A549 treated with dexamethasone at 1 μM for 4 hours (cell line): ENCODE measurements at places on chromosomes 11 and 22. TPM values are rescaled to one million over a fixed set of nuclear protein-coding genes. Genes with fewer than 3 reads are reported as not detected.

CHORDC1 gene
- total RNA-seq = 66.0 to 87.6 TPM (median 80.4 TPM) in 5 replicates

C11orf16 gene
- not detected in 5 replicates for total RNA-seq

C11orf87 gene
- total RNA-seq = 0.02 TPM in 2 of 5 replicates, not detected in the others

DEFB131B gene
- not detected in 5 replicates for total RNA-seq

B3GAT3 gene
- 41.2 to 52.1 TPM (median 49.3 TPM) in 5 replicates for total RNA-seq

APOBEC3H gene
- total RNA-seq = 0.18 to 0.45 TPM (median 0.30 TPM) in 5 replicates

APBB1 gene
- 16.5 to 19.3 TPM (median 17.6 TPM) in 5 replicates for total RNA-seq

APLNR gene
- total RNA-seq = 0.04 TPM in 1 of 5 replicates, not detected in the others

EIF4ENIF1 gene
- total RNA-seq = 13.8 to 16.8 TPM (median 15.5 TPM) in 5 replicates

SLC2A11 gene
- total RNA-seq = 7.9 to 11.3 TPM (median 10.2 TPM) in 5 replicates

OR8G5 gene
- total RNA-seq = not detected in 5 replicates

GGTLC2 gene
- total RNA-seq = not detected in 5 replicates

CASP4 gene
- 4.0 to 6.5 TPM (median 4.4 TPM) in 5 replicates for total RNA-seq

GALNT18 gene
- 29.1 to 34.2 TPM (median 31.1 TPM) in 5 replicates for total RNA-seq

LRRC75B gene
- 5.2 to 8.2 TPM (median 7.0 TPM) in 5 replicates for total RNA-seq

PHF5A gene
- total RNA-seq = 56.9 to 71.4 TPM (median 60.5 TPM) in 5 replicates

OTOG gene
- not detected in 5 replicates for total RNA-seq

TMPRSS6 gene
- 0.02 to 0.04 TPM in 2 of 5 replicates, not detected in the others for total RNA-seq

OR52N4 gene
- not detected in 5 replicates for total RNA-seq

CRACR2B gene
- 5.0 to 6.6 TPM (median 6.1 TPM) in 5 replicates for total RNA-seq

PRR33 gene
- total RNA-seq = not detected in 5 replicates

CARD10 gene
- total RNA-seq = 18.5 to 31.8 TPM (median 31.7 TPM) in 5 replicates

NLRP10 gene
- not detected in 5 replicates for total RNA-seq

C11orf65 gene
- total RNA-seq = 0.13 to 0.31 TPM (median 0.26 TPM) in 5 replicates

ADAMTS15 gene
- total RNA-seq = 4.7 to 8.3 TPM (median 6.8 TPM) in 5 replicates

CCDC73 gene
- 0.03 to 0.04 TPM in 2 of 5 replicates, not detected in the others for total RNA-seq

SLC22A6 gene
- not detected in 5 replicates for total RNA-seq

BARX2 gene
- not detected in 5 replicates for total RNA-seq

GSC2 gene
- 0.09 to 0.12 TPM in 2 of 5 replicates, not detected in the others for total RNA-seq

PHLDA2 gene
- total RNA-seq = 85.5 to 120 TPM (median 111 TPM) in 5 replicates

POU2AF3 gene
- 0.85 to 1.7 TPM (median 1.4 TPM) in 5 replicates for total RNA-seq

TSPAN18 gene
- total RNA-seq = 3.1 to 5.1 TPM (median 4.8 TPM) in 5 replicates

CD6 gene
- total RNA-seq = 0.05 to 0.41 TPM (median 0.11 TPM) in 5 replicates

SLC43A1 gene
- total RNA-seq = 1.8 to 3.0 TPM (median 2.6 TPM) in 5 replicates

TIGD3 gene
- total RNA-seq = 0.80 to 1.2 TPM (median 1.0 TPM) in 5 replicates

C22orf31 gene
- not detected in 5 replicates for total RNA-seq

CDC42BPG gene
- total RNA-seq = 1.0 to 1.6 TPM (median 1.5 TPM) in 5 replicates

SIDT2 gene
- 3.0 to 5.8 TPM (median 5.3 TPM) in 5 replicates for total RNA-seq

LRRC10B gene
- 0.07 to 0.28 TPM (median 0.18 TPM) in 5 replicates for total RNA-seq

CRYBA4 gene
- total RNA-seq = not detected in 5 replicates

KRTAP5-1 gene
- not detected in 5 replicates for total RNA-seq

MS4A15 gene
- not detected in 5 replicates for total RNA-seq

PGA5 gene
- not detected in 5 replicates for total RNA-seq

CLTCL1 gene
- total RNA-seq = 4.0 to 5.8 TPM (median 4.9 TPM) in 5 replicates

CNTN5 gene
- not detected in 5 replicates for total RNA-seq

PRDM11 gene
- total RNA-seq = 4.7 to 8.0 TPM (median 7.1 TPM) in 5 replicates

CBLIF gene
- not detected in 5 replicates for total RNA-seq

ROM1 gene
- 3.6 to 4.4 TPM (median 4.0 TPM) in 5 replicates for total RNA-seq

C11orf21 gene
- total RNA-seq = not detected in 5 replicates

SF3A1 gene
- total RNA-seq = 34.0 to 87.7 TPM (median 73.4 TPM) in 5 replicates

DDTL gene
- total RNA-seq = 1.4 to 2.3 TPM (median 1.6 TPM) in 5 replicates

GNG3 gene
- not detected in 5 replicates for total RNA-seq
